NCI-H187 treated with DMSO at 0.1 percent for 48 hours (cell line): ENCODE measurements at places on chromosomes 16 and 17.

GRCh38 chr17:34347063-34347462, 9.2 kb upstream of the CCL13 start:
- no peak for DNase-seq

DNA sequence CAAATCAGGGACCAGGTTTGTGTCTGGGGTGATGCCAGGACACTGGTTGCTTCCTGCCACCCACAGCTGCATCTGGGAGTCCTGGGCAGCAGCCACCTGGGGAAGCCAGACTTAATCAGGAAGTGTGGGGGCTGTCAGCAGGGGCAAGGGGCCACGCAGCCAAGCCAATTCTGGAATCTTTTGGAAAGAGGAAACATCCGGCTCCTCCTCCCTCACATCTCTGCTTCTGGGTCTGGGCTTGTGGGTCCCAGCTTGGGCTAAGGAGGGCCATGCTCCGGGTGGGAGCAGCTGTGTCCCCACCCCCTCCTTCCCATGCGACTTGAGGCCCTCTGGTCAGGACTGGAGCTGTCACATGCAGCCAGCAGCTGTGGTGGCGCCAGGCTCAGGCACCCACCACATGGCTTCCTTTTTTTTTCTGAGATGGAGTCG, 37.0 kb upstream of the CCDC182 start:
- no peak for DNase-seq

DNA sequence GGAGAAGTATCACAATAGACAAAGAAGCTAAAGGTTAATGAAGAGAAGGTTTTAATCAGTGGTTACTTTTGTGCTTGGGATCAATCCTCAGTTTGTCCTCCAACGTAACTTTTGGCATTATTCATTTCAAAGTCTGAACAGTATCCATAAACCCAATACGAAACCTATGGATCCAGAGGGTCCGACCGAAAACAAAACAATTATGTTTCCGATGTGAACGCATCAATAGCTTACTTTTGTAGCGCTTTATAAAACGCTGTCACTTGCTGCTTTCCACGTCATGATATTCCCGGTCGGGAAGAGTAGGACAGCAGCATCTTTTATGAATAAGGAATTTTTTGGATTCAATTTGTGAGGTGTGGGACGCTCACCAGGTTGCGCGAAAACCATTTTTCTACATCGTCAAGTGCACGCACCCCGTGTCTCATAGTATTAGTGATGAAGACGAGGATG, 383.8 kb downstream of the ZFHX3 start:
- no peak for DNase-seq

DNA sequence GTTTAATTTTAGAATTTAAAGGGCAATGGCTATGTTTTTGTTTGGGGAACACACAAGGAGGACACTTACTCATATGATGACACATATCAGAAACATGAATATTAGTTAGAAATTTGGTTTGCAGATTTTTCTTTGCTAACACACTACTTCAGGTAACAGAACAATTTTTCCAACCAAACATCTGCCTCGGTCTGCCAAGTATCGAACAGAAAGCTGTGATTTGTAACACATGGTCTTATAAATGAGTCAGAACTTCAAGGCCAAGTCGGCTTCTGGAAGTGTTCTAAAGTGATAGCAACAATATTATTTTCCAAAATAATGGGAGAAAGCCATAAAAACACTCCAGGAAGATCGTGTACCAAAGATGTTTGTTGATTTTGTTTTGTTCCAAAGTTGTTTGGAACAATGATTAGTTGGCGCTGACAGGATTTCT, 75.9 kb upstream of the PMFBP1 start:
- DNase-seq, result no peak

GRCh38 chr17:52451294-52451861, 292.9 kb upstream of the CA10 start:
- no peak for DNase-seq
